ENCODE measurements at places on chromosomes 1 and 21. TPM values are rescaled to one million over a fixed set of nuclear protein-coding genes. Genes with fewer than 3 reads are reported as not detected.

Gene DYNLT5
- not detected for total RNA-seq

Gene GIPC2
- total RNA-seq = 0.67 TPM

- H3K27ac ChIP-seq = no peak overlapping the region
- peak overlapping the region; percentile 51 for H3K4me3 ChIP-seq
- H3K36me3 ChIP-seq = no peaks in the 10 kb centered on the region
- DNase-seq = no peak
- H3K4me1 ChIP-seq = peaks cover 47% of the 10 kb centered on the region
- peaks cover 83% of the 10 kb centered on the region for H3K27me3 ChIP-seq
Measured at GRCh38 chr1:92485381-92486250, 1.1 kb downstream of the GFI1 start.

DNA sequence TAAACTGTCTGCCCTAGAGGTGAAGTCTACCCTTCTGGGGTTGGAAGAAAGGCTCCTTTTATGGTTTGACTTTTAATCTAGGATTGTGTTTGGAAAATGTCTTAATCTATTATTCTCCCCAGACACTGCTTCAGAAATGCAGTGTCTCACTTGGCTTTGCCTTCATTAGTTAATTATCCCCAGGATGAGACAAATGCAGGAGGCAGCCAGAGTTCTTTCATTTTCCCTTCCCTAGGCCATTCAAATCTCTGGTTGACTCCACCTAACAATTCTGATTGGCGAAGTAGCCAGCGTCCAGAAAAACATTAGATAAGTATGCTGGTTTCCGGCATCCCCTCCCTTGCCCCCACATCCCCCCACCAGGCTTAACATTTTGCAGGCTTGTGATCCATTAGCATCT lies 325.8 kb upstream of the PBX1 start:
- no peak for DNase-seq
- H3K36me3 ChIP-seq = no peaks in the 10 kb centered on the region
- H3K27me3 ChIP-seq = no peaks in the 10 kb centered on the region
- H3K4me1 ChIP-seq = no peaks in the 10 kb centered on the region
- no peak overlapping the region for H3K27ac ChIP-seq

GRCh38 chr21:27787046-27787445 lies 820.2 kb upstream of the ADAMTS5 start:
- H3K27ac ChIP-seq = no peak overlapping the region
- H3K27me3 ChIP-seq = no peaks in the 10 kb centered on the region
- DNase-seq = no peak
- H3K4me1 ChIP-seq = no peaks in the 10 kb centered on the region

DNA sequence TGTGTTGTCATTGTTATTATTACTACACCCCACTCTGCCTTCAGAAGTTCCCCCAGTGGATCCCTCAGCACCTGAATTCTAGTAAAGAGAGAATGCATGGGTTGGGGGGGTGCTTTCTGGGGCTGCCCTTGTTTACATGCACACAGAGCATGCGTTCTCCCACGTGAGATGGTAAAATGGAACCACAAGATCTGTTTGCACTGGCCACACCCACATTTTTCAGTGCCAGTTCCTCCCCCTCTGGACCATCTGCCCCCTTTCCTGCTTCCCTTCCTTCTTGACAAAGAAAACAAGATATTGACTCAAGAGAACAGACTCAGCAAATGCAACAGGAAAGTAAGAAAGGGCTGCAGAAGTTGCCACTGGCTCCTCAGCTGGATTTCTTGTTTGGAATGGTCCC lies 8.9 kb downstream of the SLC6A17 start:
- H3K27ac ChIP-seq = no peak overlapping the region
- H3K4me1 ChIP-seq = no peaks in the 10 kb centered on the region
- no peaks in the 10 kb centered on the region for H3K36me3 ChIP-seq

DNA sequence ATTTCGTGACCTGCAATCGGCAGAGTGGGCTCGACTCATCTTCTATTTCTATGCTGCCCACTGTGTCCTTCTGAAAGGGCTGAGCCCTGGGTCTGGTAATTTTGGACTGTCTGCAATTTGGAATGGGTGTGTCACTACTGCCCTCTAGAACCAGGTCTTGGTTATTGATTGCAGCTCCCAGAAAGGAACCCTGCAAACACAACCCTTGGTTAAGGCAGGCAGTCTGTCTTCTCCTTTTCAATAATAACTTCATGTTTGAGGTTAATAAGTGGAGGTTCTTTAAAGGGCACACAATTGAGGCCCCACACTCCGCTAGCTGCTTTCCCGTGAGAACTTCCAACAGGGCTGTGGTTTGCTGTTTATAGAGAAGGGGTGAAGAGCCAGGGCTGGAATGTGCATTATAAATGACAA lies 79.9 kb upstream of the LYST start:
- DNase-seq = no peak
- H3K36me3 ChIP-seq = no peaks in the 10 kb centered on the region
- H3K27me3 ChIP-seq = no peaks in the 10 kb centered on the region

GRCh38 chr1:88088481-88088880 lies 595.6 kb upstream of the PKN2 start:
- no peaks in the 10 kb centered on the region for H3K4me1 ChIP-seq
- no peaks in the 10 kb centered on the region for H3K27me3 ChIP-seq
- no peak overlapping the region for H3K4me3 ChIP-seq
- no peak overlapping the region for H3K27ac ChIP-seq
- no peak for DNase-seq
- H3K36me3 ChIP-seq = no peaks in the 10 kb centered on the region

- no peaks in the 10 kb centered on the region for H3K4me1 ChIP-seq
- H3K36me3 ChIP-seq = no peaks in the 10 kb centered on the region
- peak within 1 kb of the TSS; percentile 38 for H3K4me3 ChIP-seq
- peaks cover 14% of the 10 kb centered on the region for H3K27me3 ChIP-seq
Measured at GRCh38 chr1:50023292-50024159, at the start of gene AGBL4. Gene AGBL4 (minus strand): TSS chr1:50023954.

- H3K36me3 ChIP-seq = no peaks in the 10 kb centered on the region
- no peaks in the 10 kb centered on the region for H3K4me1 ChIP-seq
- no peak overlapping the region for H3K27ac ChIP-seq
- no peak overlapping the region for H3K4me3 ChIP-seq
- DNase-seq = no peak
Measured at GRCh38 chr1:223525957-223526356, 132.7 kb downstream of the CCDC185 start.

GRCh38 chr1:185987611-185988321 lies 253.6 kb downstream of the HMCN1 start:
- no peak overlapping the region for H3K27ac ChIP-seq
- no peaks in the 10 kb centered on the region for H3K36me3 ChIP-seq
- no peaks in the 10 kb centered on the region for H3K27me3 ChIP-seq
- DNase-seq = no peak
- H3K4me1 ChIP-seq = no peaks in the 10 kb centered on the region

GRCh38 chr1:178910023-178910422 lies 39.1 kb upstream of the ANGPTL1 start:
- H3K36me3 ChIP-seq = no peaks in the 10 kb centered on the region
- no peak overlapping the region for H3K4me3 ChIP-seq
- no peak for DNase-seq
- H3K4me1 ChIP-seq = no peaks in the 10 kb centered on the region

GRCh38 chr1:212072047-212072446 lies 36.5 kb downstream of the DTL start:
- H3K4me3 ChIP-seq = no peak overlapping the region
- no peak overlapping the region for H3K27ac ChIP-seq
- no peak for DNase-seq

DNA sequence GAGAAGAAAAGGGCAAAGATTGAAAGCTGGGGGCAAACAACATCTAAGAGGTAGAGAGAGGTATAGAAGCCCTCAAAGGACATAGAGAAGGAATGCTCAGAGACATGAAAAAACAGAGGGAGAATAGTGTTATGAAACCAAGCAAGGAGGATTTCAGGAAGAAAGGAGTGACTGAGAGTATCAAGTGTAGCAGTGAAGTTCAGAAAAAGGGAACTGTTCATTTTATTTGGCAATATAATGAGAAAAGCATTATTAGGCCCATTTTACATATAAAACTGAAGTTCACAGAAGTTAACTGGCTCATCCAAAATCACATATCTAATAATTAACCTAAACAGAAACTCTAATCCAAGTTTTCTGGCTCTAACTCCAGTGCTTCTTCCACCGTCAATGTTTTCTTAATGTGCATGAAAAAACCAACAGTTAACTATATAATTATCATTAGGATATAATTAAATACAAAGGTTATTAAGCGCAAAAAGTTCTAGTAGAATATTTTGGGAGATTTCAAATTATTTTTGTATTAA lies 17.7 kb downstream of the NEXN start:
- no peak for DNase-seq
- H3K4me1 ChIP-seq = peaks cover 36% of the 10 kb centered on the region
- peak overlapping the region; percentile 1 for H3K27ac ChIP-seq

- H3K27me3 ChIP-seq = peaks cover 61% of the 10 kb centered on the region
- DNase-seq = no peak
- H3K36me3 ChIP-seq = no peaks in the 10 kb centered on the region
- H3K27ac ChIP-seq = no peak overlapping the region
Measured at GRCh38 chr1:156414461-156415064, 45.6 kb downstream of the RHBG start.

Measured in gastrocnemius medialis (tissue), 4 donors.